ENCODE measurements at places on chromosomes 5 and 9. TPM values are rescaled to one million over a fixed set of nuclear protein-coding genes. Genes with fewer than 3 reads are reported as not detected.

DNA sequence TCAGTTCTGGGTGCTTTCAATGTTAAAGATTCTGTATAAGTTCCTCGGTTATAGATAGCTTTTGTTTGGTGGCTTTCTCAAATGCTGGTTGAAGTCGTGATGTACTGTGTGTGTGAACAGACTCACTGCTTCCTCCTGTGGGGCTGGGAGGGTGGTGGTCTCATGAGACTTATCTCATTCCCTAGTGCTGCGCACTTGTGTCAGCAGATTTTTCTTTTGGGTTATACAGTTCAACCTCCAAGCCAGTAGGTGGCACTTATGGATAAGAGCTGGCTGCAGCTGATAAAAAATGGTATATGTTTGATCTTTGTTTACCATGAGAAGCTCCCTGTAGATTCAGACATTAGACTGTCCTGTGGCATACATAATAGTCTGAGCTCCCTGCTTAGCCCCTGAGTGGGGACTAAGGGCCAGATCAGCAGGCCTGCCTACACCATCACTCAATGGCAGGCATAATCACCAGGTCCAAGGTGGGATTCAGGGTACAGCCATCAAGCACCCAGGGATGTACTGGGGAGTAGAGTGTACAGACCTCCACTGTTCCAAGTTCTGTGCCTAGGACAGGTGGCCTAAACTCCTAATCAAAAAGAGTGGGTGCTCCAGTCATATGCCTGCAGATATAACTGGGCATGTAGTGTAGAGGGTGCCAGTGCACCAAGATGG is 174.2 kb downstream of the OXCT1 start:
- no peak for DNase-seq

DNA sequence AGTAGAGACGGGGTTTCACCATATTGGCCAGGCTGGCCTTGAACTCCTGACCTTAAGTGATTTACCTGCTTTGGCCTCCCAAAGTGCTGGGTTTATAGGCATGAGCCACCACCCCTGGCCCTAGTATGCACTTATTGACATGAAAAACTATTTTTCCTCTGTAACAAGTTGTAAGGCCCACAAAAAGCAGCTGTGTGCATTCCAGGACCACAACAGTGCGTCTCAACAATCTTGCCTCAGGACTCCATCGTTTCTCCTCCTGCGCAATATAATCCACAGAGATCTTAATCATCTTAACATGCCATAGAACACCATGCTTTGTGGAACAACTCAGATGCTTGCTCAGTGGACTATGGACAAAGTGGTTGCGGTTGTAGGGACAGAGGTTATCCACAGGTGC is 10.2 kb downstream of the OR2V1 start:
- DNase-seq = no peak

- DNase-seq = no peak
These were observed 38.4 kb upstream of the BARHL1 start for GRCh38 chr9:132543960-132544359.

The ZFP2 gene
- 2.5 TPM for polyA plus RNA-seq
